ENCODE measurements at places on chromosomes 3 and 15.
A peak's percentile ranks its signal among the peaks of the same experiment; 100 is the strongest.

DNA sequence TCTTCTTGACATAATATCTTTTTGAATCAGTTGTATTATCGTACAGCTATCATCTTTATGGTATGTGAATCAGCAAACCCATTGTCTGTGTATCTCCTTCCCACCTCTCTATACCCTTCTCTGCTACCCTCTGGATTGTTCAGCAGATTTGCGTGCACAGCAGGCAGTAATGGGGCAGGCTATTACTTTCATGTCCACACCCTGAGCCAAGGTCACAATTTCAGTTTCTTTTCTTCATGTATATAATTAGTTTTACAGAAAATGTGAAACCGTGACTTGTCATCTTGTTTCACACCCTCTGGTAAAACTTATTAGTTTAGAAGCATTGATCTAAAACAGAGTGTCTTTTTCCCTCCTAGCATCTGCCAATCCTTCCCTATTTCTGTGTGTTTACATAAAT is 770.4 kb upstream of the SEMA6D start:
- no peak for DNase-seq

- peak; percentile 58 for DNase-seq
These were observed 86.8 kb downstream of the CCK start for GRCh38 chr3:42179110-42179725.

DNA sequence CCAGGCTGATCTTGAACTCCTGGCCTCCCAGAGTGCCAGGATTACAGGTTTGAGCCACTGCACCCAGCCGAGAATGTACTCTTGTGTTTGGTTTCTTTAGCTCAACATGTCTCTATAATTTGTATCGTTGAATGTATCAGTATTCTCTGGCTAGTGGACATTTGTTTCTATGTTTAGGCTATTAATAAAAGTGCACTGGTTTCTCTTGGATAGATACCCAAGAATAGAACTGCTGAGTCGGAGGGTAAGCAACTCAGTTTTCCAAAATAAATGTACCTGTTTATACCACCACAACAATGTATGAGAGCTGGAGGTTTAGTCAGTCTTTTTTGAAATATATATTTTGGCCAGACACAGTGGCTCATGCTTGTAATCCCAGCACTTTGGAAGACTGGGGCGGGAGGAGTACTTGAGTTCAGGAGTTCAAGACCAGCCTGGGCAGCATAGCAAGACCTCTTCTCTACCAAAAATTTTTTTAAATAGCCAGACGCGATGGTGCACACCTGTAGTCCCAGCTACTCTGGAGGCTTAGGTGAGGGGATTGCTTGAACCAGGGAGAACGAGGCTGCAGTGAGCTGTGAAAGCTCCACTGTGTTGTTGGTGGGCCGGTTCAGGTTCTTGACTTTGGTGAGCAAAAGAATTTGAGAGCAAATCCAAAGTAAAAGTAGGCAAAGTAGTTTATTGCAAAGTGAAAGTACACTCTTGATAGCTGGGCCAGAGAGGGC is 7.7 kb upstream of the IVD start:
- DNase-seq: no peak

GRCh38 chr3:167728176-167728575 is 6.5 kb downstream of the PDCD10 start:
- no peak for DNase-seq

DNA sequence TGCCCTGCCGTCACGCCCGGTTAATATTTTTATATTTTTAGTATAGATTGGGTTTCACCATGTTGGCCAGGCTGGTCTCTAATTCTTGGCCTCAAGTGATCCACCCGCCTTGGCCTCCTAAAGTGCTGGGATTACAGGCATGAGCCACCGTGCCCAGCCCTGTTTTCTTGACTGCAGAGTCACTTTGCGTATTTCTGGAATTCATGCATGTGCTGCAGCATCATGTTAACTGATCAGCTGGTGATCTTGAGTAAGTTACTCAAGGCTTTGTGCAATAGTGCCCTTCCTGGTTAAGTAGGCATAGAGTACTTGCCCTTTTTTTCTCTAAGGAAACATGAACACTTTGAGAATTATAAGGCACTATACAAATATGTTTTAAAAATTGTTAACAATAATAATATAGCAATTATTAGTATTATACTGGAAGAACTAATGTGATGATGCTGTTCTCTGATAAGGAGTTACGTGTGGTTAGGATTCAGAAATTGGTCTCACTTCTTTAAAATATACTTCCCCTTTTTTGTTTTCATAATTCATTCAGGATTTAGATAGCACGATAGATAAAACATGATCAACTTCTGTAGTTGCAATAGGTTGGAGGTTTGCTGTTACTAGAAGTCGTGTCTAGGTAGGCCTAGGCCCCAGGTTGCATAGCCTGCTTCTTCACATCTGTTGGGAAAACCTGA is 33.6 kb downstream of the GPR171 start:
- DNase-seq: no peak

DNA sequence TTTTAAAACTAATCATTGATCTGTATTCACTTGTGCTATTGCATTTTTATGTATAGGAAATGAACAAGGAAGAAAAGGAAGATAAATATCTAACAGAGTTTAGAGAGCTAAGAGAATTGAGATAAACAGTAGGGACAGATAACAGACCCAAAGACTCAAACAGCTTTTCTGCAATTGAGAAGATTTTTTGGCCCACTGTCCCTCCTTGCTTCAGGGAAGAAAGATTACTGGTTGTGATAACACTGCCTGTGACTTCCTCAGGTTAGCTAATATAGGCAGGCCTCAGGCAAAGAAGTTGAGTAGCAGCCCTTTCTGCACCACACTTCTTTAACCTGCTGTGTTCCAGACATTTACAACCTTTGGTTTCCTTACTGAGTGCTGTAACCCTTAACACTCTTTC is 2.7 kb upstream of the COX17 start:
- DNase-seq: no peak

- no peak for DNase-seq
These were observed 250.9 kb downstream of the EPHA3 start for GRCh38 chr3:89358281-89358680.

DNA sequence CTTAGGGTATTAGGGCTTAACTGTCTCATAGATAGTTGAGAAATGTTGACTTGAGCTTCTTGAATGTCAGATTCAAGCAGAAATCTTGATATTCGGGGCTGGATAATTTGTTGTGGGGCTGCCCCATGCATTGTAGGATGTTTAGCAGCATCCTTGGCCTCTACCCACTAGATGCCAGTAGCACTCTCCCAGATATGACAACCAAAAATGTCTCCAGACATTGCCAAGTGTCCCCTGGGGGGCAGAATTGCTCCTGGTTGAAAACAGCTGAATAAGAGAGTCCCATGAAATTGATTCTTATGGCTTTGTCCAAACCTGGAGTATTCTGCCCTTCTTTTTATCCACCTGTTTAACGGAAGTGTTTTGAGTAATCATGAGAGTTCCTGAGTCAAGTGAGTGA is 15.9 kb upstream of the LCMT2 start:
- no peak for DNase-seq

DNA sequence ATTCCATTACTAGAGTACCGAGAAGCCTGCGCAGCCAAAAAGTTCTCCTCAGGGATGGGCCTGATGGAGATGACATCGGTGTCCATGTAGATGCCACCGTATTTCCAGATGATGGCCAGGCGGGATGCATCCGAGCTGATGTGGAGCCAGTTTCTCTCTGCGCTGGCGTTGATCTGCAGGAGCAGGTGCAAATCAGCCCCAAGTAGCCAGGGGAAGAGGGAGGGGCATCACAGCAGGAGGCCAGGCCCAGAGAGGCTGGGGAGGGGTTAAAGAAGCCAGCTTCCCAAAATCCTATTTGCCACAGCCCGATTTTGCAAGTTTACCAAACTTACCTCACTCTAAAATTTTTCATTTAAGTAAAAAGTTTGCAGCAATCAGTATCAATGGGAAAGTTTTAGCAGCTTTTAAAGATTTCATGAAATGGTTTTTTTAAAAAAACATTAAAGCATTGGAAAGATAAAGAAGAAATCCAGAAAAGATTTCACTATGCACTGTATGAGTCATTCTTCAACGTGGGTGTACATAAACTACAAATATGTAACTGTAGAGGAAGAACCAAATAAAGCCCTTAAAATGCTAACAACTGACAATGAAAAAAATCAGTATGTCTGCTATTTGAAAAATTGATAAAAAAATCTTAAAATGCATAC is 7.4 kb downstream of the A4GNT start:
- DNase-seq: peak; percentile 38

DNA sequence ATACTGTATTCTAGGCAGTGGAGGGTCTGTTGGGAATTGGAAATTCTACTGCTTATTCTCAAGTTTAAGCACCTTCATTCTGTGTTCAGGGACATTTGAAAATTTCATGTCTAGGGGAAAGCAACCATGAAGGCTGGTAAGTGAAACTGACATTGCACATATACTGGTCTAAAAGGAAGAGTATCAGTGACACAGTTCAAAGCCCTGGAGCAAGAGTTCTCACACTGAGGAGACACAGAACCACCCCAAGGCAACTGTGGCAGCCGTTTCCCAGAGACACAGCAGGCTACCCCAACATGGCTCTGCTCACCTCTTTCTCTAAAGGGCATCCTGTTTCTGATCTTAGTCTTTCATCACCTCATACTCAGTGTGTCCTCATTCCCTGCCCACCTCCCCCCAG is 67.5 kb downstream of the KCNMB2 start:
- no peak for DNase-seq

DNA sequence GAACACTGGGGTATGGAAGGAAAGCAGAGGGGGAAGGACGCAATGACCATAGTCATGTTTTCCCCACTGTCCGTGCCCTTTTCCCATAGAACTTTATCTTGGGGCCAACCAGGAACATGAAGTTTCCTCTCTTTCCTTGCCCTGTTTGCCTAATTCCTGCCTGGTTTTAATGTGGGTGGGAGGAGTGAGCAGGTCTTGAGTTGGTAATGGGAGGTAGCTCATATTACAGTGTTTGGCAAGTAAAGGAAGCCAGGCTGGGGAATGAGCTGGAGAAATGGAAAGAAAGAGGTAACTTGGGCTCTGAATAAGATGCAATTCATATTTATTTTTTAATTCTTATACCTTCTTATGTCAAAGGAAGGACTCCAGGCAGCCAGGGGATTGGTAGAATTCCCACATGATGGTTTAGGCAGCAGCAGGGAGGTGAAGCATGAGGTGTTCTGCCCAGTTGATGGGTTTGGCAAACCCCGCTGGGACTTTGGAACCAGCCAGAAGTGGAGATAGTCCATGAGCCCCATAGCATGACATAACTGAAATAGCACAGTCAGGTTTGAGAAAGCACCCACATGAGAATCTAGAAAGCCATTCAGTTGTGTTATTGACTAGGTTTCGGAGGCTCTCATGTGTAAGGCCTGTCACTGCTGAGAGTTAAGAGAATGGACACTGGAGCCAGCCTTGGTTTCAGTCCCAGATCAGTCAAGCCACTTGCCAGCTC is 60.0 kb downstream of the CCK start:
- no peak for DNase-seq
